Activated CD4-positive, alpha-beta T cell treated with anti-CD3 and anti-CD28 coated beads, Interleukin-2, amount 10 ng/mL, durations not matched to agents 24 days and 14 days (primary cell): ENCODE measurements at places on chromosomes 16 and 17. TPM values are rescaled to one million over a fixed set of nuclear protein-coding genes. Genes with fewer than 3 reads are reported as not detected.

- no peak for DNase-seq
- H3K27me3 ChIP-seq: peaks cover 2% of the 10 kb centered on the region
- H3K4me3 ChIP-seq: no peak overlapping the region
- peaks cover 3% of the 10 kb centered on the region for H3K36me3 ChIP-seq
- no peaks in the 10 kb centered on the region for H3K4me1 ChIP-seq
- H3K27ac ChIP-seq: no peak overlapping the region
Measured at GRCh38 chr16:15452246-15452855, 18.0 kb downstream of the BMERB1 start.

DNA sequence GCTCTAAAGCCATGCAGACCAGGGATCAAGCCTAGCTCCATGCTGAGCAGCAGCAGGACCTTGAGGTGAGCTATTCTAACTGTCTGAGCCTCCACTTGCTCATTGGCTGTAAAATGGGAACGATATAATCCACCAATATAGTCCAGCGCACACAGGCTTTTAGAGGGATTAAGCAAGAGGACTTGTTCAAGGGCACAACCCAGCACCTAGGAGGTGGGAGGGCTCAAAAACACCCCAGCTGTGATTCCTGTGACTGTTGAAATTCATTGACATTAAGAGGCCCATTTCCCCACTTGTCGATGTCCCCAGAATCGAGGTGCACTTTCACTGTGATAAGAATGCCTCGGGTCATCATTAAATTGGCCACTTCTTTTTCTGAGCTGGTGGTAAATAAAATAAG is 4.1 kb downstream of the USH1G start:
- no peak for DNase-seq
- peaks cover 31% of the 10 kb centered on the region for H3K27me3 ChIP-seq
- H3K4me1 ChIP-seq: no peaks in the 10 kb centered on the region
- no peaks in the 10 kb centered on the region for H3K36me3 ChIP-seq

TEKT1 gene
- total RNA-seq: not detected in 2 replicates

SULT1A3 gene
- total RNA-seq: 15.6 and 24.5 TPM in 2 replicates

SCIMP gene
- total RNA-seq: not detected in 2 replicates

- DNase-seq: no peak
- no peak overlapping the region for H3K4me3 ChIP-seq
- H3K4me1 ChIP-seq: peaks cover 18% of the 10 kb centered on the region
- H3K36me3 ChIP-seq: peaks cover 13% of the 10 kb centered on the region
- peak overlapping the region; percentile 81 for H3K27ac ChIP-seq
Measured at GRCh38 chr17:72891627-72892026, 200.9 kb downstream of the SLC39A11 start.

- H3K4me3 ChIP-seq: no peak overlapping the region
- H3K4me1 ChIP-seq: no peaks in the 10 kb centered on the region
- H3K36me3 ChIP-seq: no peaks in the 10 kb centered on the region
- H3K27ac ChIP-seq: no peak overlapping the region
- H3K27me3 ChIP-seq: peaks cover 62% of the 10 kb centered on the region
- DNase-seq: no peak
Measured at GRCh38 chr17:49894761-49895160, 46.9 kb upstream of the TAC4 start.

GRCh38 chr16:75415169-75415905 is 18.0 kb downstream of the CFDP1 start:
- H3K27ac ChIP-seq: peak overlapping the region; percentile 48
- no peak for DNase-seq
- no peaks in the 10 kb centered on the region for H3K27me3 ChIP-seq

DNA sequence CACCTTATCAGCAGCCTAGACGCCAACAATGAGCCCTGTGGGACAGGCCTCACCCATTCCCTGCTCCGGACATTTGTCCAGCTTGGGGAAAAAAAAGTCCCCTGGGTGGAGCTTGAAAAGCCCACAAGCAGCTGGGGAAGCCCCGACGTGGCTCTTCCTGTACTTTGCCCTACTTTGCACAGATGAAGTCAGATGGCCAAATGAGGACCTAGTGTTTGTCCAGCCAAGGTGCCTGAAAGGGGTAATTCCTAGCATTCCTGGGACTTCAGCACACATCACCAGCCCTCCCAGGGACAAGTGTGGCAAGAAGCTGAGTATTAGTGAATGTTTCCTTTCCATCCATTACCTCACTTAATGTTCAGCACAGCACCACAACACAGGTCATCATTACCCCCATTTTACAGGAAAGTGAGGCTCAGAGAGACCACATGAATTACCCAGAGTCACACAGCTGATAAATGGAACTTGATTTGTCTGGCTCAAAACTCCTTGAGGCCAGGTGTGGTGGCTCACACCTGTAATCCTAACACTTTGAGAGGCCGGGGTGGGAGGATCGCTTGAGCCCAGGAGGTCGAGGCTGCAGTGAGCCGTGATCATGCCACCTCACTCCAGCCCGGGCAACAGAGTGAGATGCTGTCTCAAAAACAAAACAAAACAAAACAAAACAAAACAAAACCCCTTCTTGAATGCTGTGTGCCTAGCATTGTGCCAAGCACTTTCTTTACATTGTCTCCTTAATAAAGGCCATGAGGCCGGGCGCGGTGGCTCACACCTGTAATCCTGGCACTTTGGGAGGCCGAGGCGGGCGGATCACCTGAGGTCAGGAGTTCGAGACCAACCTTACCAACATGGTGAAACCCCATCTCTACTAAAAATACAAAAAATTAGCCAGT is 19.9 kb upstream of the PLLP start:
- H3K27me3 ChIP-seq: peaks cover 5% of the 10 kb centered on the region
- H3K4me3 ChIP-seq: no peak overlapping the region
- H3K4me1 ChIP-seq: peaks cover 16% of the 10 kb centered on the region
- no peaks in the 10 kb centered on the region for H3K36me3 ChIP-seq
- DNase-seq: peak; percentile 64

CEP295NL gene
- 0.56 TPM in 1 of 2 replicates, not detected in the other for total RNA-seq

GRCh38 chr17:38558728-38559050 is 47.1 kb downstream of the SRCIN1 start:
- no peak for DNase-seq
- H3K36me3 ChIP-seq: no peaks in the 10 kb centered on the region
- peaks cover 55% of the 10 kb centered on the region for H3K27me3 ChIP-seq

RHBDF1 gene
- total RNA-seq: 0.26 and 0.76 TPM in 2 replicates

- H3K27me3 ChIP-seq: peaks cover 6% of the 10 kb centered on the region
- peak; percentile 70 for DNase-seq
- peaks cover 27% of the 10 kb centered on the region for H3K4me1 ChIP-seq
- H3K4me3 ChIP-seq: peak within 1 kb of the TSS; percentile 38
- no peaks in the 10 kb centered on the region for H3K36me3 ChIP-seq
Measured at GRCh38 chr17:41308918-41309359, at the start of gene KRTAP16-1. KRTAP16-1 (minus strand) TSS chr17:41309309; CDS start chr17:41309253, 56 bp downstream.

DNA sequence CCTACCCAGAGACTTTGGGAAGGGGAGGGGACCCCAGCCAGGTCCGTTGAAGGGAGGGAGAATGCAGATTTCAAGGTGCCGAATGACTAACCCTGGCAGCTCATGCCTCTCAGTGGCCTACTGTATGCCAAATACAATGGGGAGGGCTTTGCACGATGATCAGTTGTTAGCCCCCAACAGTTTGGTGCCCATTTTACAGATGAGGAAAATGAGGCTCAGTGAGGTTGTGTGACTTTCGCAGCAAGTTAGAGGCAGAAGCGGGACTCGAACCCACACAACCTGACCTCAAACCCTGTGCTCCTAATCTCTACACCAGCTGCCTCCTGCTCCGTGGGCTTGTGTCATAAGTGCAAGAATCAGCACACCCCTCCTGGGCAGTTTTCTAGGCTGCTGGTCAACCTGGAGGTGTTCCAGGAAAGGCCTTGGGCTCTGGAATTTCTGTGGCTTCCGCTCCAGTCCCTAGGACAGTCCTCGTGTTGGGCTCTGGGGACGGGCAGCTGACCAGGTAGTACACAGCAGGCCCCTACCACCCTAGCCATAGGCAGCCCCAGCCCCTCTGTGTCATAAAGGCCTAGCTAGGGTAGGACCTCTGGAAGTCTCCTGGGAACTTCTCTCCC is 11.9 kb upstream of the NAGPA start:
- peaks cover 2% of the 10 kb centered on the region for H3K4me1 ChIP-seq
- H3K27ac ChIP-seq: no peak overlapping the region
- H3K27me3 ChIP-seq: peaks cover 6% of the 10 kb centered on the region
- no peak overlapping the region for H3K4me3 ChIP-seq
- DNase-seq: no peak

CLEC10A gene
- total RNA-seq: not detected in 2 replicates

DNA sequence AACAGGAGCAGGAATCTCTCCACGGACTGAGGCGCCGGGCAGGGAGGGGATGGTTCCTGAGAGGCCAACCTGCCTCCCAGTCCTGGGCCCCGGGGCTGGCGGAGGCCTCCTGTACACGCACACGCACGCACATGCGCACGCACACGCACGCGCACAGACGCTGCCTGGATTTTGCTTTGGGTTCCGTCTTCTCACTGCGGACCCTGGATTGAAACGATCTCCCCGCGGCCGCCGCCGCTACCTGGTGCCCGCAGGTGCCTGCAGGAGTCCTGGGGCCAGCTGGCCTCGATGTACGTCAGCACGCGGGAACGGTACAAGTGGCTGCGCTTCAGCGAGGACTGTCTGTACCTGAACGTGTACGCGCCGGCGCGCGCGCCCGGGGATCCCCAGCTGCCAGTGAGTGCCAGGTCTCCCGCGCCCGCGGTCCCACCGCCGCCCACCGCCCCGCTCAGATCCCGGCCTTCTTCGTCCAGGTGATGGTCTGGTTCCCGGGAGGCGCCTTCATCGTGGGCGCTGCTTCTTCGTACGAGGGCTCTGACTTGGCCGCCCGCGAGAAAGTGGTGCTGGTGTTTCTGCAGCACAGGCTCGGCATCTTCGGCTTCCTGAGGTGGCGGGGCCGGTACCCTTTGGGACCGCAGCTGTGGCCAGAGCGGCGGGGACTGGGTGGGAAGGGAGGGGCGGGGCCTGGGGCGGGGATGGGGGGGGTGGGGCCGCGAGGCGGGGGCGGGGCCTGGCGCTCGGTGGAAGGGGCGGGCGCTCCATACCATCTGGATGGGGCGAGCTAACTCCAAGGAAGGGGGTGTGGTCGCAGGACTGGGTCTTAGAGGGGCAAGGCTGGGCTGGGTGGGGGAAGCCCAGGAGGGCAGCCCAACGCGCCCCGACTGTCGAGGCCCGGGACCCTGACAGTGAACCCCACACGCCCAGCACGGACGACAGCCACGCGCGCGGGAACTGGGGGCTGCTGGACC is 12.3 kb downstream of the CES4A start:
- H3K36me3 ChIP-seq: peaks cover 30% of the 10 kb centered on the region
- DNase-seq: peak; percentile 89
- peaks cover 37% of the 10 kb centered on the region for H3K4me1 ChIP-seq
- peak overlapping the region; percentile 89 for H3K27ac ChIP-seq
- H3K4me3 ChIP-seq: peak overlapping the region; percentile 82
- no peaks in the 10 kb centered on the region for H3K27me3 ChIP-seq

- no peak overlapping the region for H3K27ac ChIP-seq
- H3K27me3 ChIP-seq: no peaks in the 10 kb centered on the region
- no peak for DNase-seq
- H3K4me3 ChIP-seq: no peak overlapping the region
- H3K36me3 ChIP-seq: no peaks in the 10 kb centered on the region
Measured at GRCh38 chr16:12434567-12434966, 369.1 kb downstream of the CPPED1 start.

- H3K4me1 ChIP-seq: peaks cover 44% of the 10 kb centered on the region
- DNase-seq: peak; percentile 75
- H3K27me3 ChIP-seq: no peaks in the 10 kb centered on the region
- peak overlapping the region; percentile 92 for H3K4me3 ChIP-seq
Measured at GRCh38 chr17:29591146-29591736, 1.7 kb upstream of the ANKRD13B start.

GRCh38 chr16:82936941-82937551 is 310.3 kb downstream of the CDH13 start:
- no peak overlapping the region for H3K27ac ChIP-seq
- no peaks in the 10 kb centered on the region for H3K4me1 ChIP-seq

DNA sequence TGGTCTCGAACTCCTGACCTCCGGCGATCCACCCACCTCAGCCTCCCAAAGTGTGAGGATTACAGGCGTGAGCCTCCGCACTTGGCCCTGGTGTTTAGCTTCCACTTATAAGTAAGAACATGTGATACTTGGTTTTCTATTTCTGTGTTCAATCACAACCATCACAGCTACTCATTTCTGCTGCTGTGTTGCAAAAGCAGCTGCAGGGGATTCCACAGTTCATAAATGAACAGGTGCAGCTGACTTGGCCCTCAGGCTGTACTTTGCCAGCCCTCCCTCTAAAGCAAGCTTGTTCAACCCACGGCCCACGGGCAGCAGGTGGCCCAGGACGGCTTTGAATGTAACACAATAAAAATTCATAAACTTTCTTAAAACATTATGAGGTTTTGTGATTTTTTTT is 79.2 kb downstream of the SLC39A11 start:
- H3K4me1 ChIP-seq: peaks cover 11% of the 10 kb centered on the region
- DNase-seq: no peak
- no peak overlapping the region for H3K27ac ChIP-seq

GRCh38 chr17:4648741-4649140 is 7.3 kb upstream of the ALOX15 start:
- H3K27ac ChIP-seq: no peak overlapping the region
- no peak overlapping the region for H3K4me3 ChIP-seq
- peaks cover 47% of the 10 kb centered on the region for H3K27me3 ChIP-seq
- no peak for DNase-seq
- H3K36me3 ChIP-seq: no peaks in the 10 kb centered on the region

- peak; percentile 72 for DNase-seq
- no peaks in the 10 kb centered on the region for H3K36me3 ChIP-seq
- no peaks in the 10 kb centered on the region for H3K4me1 ChIP-seq
Measured at GRCh38 chr16:1125471-1125870, 27.4 kb upstream of the CACNA1H start.

ERN1 gene
- 41.3 and 52.1 TPM in 2 replicates for total RNA-seq

DNA sequence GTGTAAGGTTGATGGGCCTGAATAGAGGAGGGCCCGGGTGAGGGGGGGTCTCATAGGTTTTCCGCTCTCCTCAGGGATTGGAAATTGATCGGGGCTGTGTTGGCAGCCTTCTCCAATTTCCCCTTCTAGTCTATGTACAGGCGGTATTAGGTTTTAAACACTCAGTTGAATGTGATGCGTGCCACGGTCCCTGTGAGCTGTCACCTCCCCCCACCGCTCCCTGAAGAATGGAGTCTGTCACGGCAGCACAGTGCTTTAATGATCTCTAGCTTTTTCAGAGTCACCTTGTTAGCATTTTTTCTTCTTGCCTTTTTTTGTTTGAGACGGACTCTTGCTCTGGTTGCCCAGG is 800 bp downstream of the COX4I1 start:
- peaks cover 60% of the 10 kb centered on the region for H3K36me3 ChIP-seq
- H3K4me1 ChIP-seq: peaks cover 48% of the 10 kb centered on the region
- H3K4me3 ChIP-seq: peak overlapping the region; percentile 92
- H3K27me3 ChIP-seq: no peaks in the 10 kb centered on the region
- no peak for DNase-seq

DNA sequence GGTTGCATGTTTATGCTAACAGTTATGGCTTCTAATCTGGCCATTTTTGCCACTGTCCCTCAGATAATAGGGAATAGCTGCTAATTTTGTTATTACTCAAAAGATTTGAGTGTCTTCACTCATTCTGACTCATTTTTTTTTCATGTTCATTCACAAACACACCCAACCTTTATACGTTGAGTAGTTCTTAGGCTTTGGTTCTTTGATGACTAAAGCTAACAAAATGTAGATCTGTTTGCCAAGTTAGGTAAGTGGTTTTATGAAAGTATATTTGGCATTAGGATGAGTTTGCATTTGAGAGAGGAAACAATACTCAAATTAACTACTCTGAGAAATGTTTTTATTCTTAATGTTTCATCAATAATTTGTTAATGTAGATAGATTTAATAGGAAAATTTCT is 3.6 kb downstream of the MAP2K4 start:
- H3K36me3 ChIP-seq: peaks cover 4% of the 10 kb centered on the region
- H3K27ac ChIP-seq: no peak overlapping the region
- H3K4me1 ChIP-seq: peaks cover 35% of the 10 kb centered on the region
- H3K27me3 ChIP-seq: peaks cover 7% of the 10 kb centered on the region
